ENCODE measurements at places on chromosomes 3 and 15. TPM values are rescaled to one million over a fixed set of nuclear protein-coding genes. Genes with fewer than 3 reads are reported as not detected.
A peak's percentile ranks its signal among the peaks of the same experiment; 100 is the strongest.

The MYO5C gene
- 74.7 TPM for total RNA-seq

The MORC1 gene
- not detected for total RNA-seq

DNA sequence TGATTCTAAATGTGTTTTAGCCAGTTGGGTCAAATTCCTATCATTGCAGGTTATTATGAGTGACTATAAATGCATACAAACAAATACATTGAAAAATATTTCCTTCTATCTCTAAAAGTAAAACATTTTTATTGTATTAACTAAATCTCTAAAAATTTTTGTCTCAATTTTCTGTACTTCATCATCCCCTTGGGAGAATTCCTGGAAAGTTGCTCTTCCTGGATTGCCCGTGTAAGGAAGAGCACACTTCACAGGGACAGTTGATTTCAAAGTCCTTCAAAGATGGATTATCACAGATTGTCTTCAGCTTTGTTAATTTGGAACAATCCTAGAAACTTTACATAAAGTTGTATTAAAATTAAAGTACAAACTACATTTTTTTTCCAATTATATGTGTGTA lies 595.6 kb downstream of the ROBO1 start:
- no peak overlapping the region for H3K27ac ChIP-seq
- H3K4me3 ChIP-seq, result no peak overlapping the region
- no peaks in the 10 kb centered on the region for H3K4me1 ChIP-seq
- H3K36me3 ChIP-seq, result no peaks in the 10 kb centered on the region
- no peak for DNase-seq

GRCh38 chr3:195209847-195210265 lies 61.1 kb downstream of the XXYLT1 start:
- H3K4me3 ChIP-seq, result peak overlapping the region; percentile 6
- no peaks in the 10 kb centered on the region for H3K36me3 ChIP-seq
- H3K27ac ChIP-seq, result peak overlapping the region; percentile 83

The MCTP2 gene
- total RNA-seq, result 36.1 TPM

DNA sequence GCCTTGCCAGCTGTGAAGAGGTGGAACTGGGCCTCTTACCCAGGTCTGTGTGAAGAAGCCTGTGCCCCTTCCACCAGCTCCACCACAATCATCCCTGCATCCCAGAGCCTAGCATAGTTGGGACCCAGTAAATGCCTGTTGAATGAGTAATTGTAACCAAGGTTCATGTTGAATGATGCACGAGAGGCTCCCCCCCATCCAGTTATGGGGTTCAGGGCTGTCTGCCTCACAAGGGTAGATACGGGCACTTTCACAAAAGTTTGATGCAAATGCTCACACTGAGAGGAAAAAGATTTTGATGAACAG lies 29.5 kb upstream of the TSEN2 start:
- H3K4me3 ChIP-seq, result no peak overlapping the region
- no peak overlapping the region for H3K27ac ChIP-seq
- no peaks in the 10 kb centered on the region for H3K27me3 ChIP-seq
- H3K4me1 ChIP-seq, result no peaks in the 10 kb centered on the region

Data from lower lobe of right lung (tissue), 2 donors.